ENCODE measurements at places on chromosomes 3 and 15. TPM values are rescaled to one million over a fixed set of nuclear protein-coding genes. Genes with fewer than 3 reads are reported as not detected.

DNA sequence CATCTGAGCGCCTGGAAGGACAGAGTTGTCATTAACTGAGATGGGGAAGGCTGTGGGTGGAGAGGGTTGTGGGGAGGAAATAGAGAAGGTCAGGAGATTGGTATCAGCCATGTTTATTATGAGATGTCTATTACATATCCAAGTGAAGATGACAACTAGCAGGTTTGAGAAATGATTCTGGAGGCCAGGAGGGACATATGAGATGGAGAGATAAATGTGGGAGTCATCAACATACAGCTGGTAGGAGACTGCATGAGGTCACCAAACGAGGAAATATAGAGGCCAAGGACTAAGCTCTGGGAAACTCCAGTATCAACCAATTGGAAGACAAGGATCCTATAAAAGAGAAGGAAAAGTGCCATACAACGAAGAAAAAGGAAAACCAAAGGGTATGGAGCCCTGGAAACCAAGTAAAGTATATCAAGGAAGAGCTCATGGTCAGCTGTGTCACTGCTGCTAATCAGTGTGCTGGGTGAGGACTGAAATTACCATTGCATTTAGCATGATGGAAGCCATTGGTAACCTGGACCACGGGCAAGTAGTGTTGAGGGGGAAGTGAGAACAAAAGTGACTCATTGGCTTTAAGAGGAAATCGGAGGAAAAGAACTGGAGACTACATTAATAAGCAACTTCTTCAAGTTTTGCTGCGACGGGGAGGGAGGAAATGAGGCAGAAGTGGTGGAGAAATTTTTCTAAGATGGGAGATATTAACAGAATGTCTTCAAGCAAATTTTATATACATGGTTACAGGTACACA lies 14.0 kb upstream of the UACA start:
- no peak for DNase-seq

The CNTN6 gene
- not detected for total RNA-seq

DNA sequence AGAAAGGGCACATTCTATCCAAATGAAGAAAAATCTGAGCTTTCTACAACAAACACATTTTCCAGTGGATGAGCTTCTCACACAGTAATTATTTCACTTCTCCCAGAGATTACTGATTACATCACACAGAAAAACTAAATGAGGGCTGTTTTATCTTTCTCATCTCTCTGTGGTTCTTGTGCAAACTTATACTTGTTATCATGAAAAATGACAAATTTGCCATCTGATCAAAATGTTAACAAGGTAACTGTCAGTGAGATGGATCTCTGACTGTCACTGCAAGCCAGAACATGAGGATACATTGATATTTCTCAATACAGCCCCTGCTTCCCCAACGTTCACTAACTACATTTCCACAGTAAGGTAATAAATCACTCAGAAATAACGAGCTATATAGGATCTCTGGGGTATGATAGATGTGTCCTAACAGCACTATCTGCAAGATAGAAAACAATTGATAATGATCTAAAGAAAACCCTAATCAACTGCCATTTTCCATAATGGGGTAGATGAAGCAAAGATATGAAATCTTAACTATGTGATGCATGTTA lies 829.3 kb upstream of the CFAP20DC start:
- no peak for DNase-seq

The CSPG5 gene
- 0.29 TPM for total RNA-seq

GRCh38 chr15:61318301-61318700 lies 89.2 kb upstream of the RORA start:
- no peak for DNase-seq

DNA sequence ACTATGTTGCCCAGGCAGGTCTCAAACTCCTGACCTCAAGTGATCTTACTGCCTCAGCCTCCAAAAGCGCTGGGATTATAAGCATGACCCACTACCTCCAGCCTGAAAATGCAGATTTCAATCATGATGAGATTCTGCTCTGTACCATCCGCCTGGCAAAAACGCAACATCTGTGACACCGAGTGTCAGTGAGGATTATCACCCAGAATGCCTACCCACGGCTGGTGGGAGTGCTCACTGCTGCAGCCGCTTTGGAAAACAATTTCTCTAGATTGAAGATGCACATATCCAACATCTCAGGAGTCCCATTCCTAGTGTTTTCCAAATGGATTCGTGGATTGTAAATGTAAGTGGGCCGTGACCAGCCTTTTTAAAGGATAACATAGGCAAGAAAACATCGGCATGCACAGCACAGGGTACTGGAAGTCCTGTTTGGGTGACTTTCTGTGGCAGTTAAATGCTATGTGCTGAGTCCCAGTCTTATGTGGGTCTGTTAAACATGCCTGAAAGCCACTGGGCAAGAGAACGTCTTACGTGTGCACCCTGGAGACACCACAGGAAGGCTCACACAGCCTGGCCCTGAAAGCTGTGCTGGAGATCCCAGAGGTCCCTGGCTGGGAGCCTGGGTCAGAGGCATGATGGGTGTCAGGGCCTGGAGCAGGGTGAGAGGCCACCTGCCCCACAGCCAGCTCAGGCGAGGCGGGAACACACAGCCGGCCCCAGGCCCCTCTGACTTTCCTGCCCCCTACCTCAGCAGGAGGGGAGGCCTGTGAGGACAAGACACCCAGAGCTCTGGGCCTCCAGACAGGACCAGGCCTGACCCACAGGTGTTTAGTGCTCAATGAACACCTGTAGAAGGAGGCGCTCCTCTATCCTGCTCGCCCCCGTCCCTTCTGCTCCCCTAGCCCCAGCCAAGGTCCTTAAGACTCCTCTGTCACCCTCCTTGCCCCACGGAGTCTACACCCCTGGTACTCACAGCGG lies 918 bp downstream of the PRSS50 start:
- no peak for DNase-seq

The SLC15A2 gene
- total RNA-seq = 0.06 TPM

The TRIM42 gene
- not detected for total RNA-seq

GRCh38 chr3:119033393-119034255 lies 1.0 kb downstream of the IGSF11 start:
- no peak for DNase-seq

The SLC28A2 gene
- total RNA-seq = not detected

GRCh38 chr15:38389924-38390542 lies 63.9 kb upstream of the FAM98B start:
- DNase-seq = peak; percentile 47

- DNase-seq = peak; percentile 60
Measured at GRCh38 chr15:75202251-75203016, 752 bp downstream of the C15orf39 start.

GRCh38 chr3:42336103-42336502 lies 70.1 kb upstream of the CCK start:
- no peak for DNase-seq

GRCh38 chr15:64355348-64355943 lies 527 bp downstream of the CSNK1G1 start:
- DNase-seq = no peak
